ENCODE measurements at places on chromosomes 12 and 14.
A peak's percentile ranks its signal among the peaks of the same experiment; 100 is the strongest.

DNA sequence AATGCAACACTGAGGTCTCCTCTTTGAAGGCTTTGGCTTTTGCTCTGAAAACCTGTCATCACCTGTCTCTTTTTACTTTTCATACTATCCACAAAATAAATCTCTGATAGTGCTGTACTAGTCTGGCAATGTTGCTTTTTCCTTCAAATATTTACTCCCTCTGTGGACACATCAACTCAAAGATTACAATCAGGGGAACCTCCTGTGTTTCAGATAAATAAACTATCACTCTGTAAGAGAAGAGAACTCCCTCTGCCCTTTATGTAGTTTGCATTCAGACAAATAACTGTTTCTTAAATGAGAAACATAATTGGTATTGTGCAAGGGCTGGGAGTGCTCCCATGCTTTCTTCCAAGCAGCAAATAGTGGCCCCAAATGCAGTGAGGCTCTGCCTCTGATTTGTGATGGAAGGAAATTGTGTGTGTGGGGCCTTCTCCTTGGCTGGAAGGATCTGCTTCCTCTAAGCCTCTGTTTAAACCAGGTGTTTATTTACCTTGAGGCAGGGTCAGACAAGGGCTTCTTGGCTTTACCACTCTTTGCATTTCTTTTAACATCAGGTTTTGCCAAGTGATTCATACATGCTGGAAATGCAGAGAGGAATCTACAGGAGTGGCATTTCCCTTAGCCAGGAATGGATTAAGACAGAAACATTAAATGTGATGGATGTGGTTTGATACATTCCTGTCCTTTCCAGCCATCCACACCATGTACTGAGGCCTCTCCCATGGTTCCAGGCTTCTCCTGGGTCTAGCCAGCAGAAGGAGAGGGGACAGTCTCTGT is 69.0 kb downstream of the AKAP6 start:
- DNase-seq = peak; percentile 91

GRCh38 chr12:6069437-6070093 is 54.9 kb downstream of the VWF start:
- peak; percentile 98 for DNase-seq

- DNase-seq = no peak
Measured at GRCh38 chr14:29705801-29706200, 221.8 kb downstream of the PRKD1 start.

GRCh38 chr12:50647031-50647430 is 116.9 kb upstream of the ATF1 start:
- DNase-seq = no peak

- no peak for DNase-seq
Measured at GRCh38 chr12:95988506-95989275, 7.5 kb downstream of the HAL start.

DNA sequence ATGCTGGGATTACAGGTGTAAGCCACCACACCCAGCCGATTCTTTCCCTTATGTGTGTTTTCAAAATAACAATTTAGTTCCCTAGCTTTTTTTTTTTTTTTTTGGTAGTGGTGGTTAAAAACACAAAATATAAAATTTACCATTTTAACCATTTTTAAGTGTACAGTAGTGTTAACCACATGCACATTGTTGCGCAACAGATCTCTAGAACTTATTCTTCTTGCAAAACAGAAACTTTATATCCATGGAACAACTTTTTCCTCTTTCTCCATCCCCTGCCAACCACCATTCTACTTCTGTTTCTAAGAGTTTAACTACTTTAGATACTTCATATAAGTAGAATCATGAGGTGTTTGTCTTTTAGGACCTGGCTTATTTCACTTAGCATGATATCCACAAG is 1.1 kb upstream of the NDUFA12 start:
- DNase-seq = no peak

GRCh38 chr12:19757317-19757877 is 318.1 kb downstream of the AEBP2 start:
- DNase-seq = peak; percentile 53

GRCh38 chr14:36452860-36453259 is 67.2 kb downstream of the NKX2-1 start:
- DNase-seq = no peak

- no peak for DNase-seq
Measured at GRCh38 chr14:45787167-45787566, 534.2 kb upstream of the MIS18BP1 start.

DNA sequence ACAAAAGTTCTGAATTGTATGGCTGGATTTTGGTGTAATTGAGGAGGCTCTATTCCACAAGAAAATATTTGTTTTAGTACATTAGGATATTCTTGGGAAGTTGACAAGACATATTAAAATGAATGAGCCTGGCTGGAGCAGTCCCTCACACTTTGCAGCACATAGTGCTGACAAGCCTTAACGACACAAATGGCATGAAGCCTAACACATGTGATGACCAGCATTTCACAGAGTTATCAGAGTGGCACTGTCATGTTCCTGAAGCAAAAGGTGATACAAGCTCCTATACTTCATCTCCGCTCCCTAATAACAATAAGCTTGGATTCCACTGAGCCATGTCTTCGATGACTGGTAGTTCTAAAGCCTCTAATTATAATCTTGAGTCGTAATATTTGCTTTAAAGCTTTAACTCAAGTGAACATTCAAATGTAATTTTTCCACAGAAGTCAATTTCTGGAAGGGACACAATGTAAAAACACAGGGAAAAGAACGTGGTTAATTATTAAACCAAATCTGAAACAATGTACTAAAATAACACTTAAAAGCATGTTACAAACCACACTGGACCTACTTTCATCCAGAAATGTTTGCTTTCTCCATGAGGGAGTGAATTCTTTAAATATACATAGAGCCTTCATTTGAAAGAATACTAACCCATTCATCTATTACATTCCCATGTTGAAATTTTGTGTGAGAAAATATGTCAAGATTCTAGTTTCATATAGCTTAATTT is 49.6 kb downstream of the GRIP1 start:
- no peak for DNase-seq

DNA sequence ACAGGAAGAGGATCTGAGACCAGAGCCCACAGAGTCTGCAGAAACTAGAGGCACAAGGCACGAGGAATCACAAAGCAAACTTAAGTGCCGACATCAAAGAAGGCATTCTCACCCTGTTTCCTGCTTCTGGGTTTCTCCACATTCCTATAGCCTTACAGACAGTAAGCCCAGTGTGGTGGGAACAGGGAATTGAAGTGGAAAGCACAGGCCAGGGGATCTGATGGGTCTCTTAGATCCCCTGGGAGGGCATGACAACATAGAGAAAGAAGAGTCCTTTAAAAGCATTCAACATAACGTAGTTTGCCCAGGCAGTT is 75.6 kb upstream of the FRMD6 start:
- peak; percentile 89 for DNase-seq

- no peak for DNase-seq
Measured at GRCh38 chr12:45994736-45995135, 4.4 kb upstream of the SCAF11 start.

DNA sequence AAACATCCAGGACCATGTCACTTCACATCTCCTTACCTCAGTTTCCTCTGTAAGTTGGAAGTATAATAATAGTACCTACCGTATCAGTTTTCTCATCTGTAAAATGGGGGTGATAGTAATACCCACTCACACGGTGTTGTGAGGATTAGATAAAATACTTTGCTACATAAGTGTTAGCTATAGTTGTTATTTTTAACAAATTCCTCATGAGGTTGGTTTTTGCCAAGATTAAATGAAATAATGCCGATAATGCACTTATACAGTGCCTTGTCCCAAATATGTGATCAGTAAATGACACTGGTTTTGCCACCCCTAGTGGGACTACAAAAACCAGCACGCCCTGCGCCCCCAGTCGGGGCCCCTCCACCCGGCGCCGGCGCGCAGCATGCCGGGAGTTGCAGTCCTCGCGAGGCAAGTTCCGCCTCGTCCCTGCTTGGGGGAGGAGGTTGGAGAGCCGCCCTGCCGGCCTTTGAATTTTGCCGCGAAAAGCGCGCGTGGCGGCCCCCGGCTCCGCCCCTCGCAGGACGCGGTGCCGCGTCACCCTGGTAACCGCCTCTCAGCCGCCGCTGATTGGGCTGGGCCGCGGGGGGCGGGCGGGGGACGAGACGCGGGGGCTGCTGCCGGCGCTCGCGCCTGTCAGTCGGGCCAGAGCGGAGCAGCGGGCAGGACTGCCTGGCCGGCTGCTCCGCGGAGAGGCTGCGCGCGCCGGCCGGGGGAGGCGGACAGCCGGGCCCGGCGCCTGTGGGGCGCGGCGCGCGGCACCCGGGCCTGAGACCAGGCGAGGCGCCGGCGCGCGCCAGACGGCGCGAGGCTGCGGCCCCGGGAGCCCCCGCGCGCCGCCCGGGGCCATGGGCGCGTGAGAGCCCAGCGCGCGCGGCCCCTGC is at the start of gene FAM222A:
Gene FAM222A, plus strand, starts transcription at position 639 of the 884 bp plus-strand sequence. CDS start 30,322 bp downstream, outside the sequence.
- peak; percentile 96 for DNase-seq

DNA sequence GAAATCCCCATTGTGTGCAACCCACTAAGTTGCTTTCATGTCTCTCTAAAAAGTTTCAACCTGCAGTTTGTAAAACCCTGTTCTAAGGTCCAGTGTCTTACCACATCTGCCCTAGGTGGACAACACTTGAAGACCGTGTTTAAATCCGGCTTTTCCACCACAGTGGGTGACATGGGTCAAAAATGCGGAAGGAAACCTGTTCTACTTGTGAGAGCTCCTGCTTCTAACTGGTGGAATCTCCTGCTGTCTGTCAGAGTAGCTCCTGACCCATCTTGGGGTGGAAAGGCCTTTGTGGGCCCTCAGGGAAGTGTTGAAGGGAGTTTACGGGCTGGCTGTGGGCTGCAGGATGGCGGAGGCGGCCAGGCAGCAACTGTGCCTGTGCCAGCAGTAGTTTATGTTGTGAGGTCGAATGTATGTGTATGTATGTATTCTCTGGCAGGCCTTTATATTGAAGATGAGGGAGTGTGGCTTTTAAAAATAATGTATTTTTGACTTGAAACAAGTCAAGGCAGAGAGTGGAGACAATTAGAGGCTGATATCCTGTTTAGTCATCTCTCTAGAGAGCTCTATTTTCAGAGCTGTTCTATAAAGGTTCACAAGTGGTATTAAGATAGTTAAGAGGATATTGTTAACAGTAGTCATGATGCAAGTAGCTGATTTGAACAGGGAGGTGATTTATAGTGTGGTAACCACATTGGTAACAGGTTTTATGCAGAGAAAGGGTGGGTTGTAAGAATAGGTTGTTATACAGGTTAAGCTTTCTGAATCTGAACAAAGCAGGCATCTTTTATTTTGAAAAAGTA is 67.0 kb downstream of the PRKCH start:
- peak; percentile 40 for DNase-seq

DNA sequence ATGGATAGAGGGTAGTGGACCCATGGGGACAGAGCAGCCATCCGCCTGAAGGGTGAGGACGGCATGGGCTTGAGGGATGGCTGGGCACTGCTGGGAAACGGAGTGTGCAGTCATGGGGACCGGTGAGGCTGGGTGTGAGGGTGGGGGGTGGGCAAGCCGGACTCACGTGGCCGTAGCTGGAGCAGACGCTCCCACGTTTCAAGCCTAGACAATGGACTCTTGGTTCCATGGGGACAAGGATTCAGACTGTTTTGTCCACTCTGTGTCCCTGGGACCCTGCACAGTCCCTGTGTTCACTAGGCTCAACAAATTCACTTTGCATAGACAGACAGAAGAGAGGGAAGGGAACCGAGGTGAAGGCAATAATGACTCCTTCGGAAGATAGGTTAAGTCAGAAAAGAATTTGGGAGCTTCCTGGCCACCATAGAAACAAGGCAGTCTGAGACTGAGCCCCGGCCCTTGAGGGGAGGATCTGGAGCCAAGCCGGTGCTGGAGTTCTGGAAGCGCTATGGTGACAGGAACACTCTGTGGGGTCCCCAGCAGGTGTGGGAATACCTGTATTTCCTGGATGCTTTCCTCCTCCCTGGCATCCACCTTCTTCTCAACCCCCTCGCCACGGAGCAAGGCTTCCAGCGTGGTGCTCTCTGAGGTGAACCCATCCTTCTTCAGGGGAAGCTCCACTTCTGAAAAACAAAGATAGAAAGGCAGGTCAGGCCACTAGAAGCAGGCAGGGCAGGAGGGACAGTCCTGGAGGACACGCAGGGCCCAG is 162.5 kb downstream of the DPF3 start:
- no peak for DNase-seq

DNA sequence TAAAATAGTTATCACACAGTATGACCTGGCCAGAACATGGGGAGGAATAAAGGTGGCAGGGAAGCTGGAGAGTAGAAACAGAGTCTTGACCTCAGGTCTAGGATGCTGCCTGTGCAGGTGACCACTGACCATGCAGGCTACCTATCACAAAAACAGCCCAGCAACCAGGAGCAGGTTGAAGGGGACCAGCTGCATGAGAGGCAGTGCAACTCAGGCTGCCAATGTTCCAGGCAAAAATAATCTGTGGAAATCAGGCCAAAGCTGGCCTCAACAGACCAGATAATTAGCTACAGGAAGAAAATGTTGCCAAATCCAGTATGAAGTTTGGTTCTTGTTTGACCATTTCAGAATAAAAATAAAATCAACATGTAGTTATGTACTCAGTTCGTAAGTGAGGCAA is 72.6 kb downstream of the PDE6H start:
- no peak for DNase-seq

DNA sequence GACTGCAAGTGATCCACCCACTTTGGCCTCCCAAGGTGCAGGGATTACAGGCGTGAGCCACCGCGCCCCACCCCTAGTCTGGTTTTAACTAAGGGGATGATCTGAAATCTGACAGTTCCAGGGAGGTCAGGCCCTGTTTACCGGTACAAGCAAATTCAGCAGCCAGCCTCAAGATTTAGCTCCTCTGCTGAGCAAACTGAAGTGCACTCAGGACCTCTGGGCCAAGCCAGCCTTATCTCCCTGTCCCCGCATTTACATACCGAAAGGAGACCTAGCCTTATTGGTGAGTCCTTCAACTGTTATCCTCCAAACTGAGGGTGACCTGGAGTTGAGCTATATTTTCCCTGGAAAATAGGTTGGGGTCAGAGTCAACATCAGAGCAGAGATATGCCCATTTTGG is 835 bp upstream of the ABHD4 start:
- no peak for DNase-seq

- no peak for DNase-seq
Measured at GRCh38 chr12:119700078-119700477, 32.1 kb downstream of the PRKAB1 start.

GRCh38 chr12:45183246-45183645 is 32.6 kb upstream of the ANO6 start:
- peak; percentile 13 for DNase-seq

GRCh38 chr14:96844857-96845570 is 47.8 kb downstream of the VRK1 start:
- DNase-seq = no peak

DNA sequence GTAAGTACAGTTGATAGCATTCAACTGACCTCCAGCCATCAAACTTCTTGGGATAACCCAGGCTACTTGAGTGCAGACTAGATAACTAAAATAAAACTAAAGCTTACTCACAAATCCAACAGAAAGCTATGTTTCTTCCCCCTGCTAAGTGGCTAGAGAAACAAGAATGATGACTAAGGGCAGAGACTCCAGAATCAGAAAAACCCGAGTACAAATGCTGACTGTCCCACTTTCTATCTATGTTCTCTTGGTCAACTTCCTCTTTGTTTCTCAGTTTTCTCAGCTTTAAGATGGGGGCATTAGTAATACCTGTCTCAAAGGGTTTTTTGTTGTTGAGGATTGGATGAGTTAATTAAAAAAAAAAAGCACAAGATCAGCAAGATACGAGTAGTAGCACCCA is 6.1 kb upstream of the NUAK1 start:
- peak; percentile 62 for DNase-seq

GRCh38 chr14:47961634-47962033 is 286.2 kb upstream of the MDGA2 start:
- no peak for DNase-seq

- DNase-seq = peak; percentile 49
Measured at GRCh38 chr12:69097619-69098368, 141.6 kb upstream of the CPSF6 start.

Measured in fibroblast of skin of right biceps (primary cell).